Keratinocyte (primary cell): ENCODE measurements at places on chromosomes 2 and 18. TPM values are rescaled to one million over a fixed set of nuclear protein-coding genes. Genes with fewer than 3 reads are reported as not detected.

DNA sequence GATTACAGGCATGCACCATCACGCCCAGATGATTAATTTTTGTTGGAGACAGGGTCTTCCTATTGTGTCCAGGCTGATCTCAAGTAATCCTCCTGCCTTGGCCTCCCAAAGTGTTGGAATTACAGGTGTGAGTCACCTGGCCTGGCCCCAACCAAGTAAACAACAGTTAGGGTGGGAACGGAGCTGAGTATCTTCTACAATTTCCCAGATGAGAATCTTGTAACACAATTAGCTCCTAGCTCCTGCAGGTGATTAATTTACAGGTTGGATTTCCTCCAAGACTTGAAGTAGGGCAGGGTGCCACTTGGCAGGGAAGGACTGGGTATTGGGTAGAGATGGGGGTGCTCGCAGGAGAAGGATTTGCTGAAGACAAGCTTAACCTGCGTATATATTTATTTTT lies 17.8 kb downstream of the NLRC4 start:
- no peaks in the 10 kb centered on the region for H3K4me1 ChIP-seq
- H3K36me3 ChIP-seq: no peaks in the 10 kb centered on the region
- H3K4me3 ChIP-seq: no peak overlapping the region
- no peak overlapping the region for H3K27ac ChIP-seq
- DNase-seq: peak; percentile 9

- H3K4me3 ChIP-seq: peak overlapping the region; percentile 81
- peak overlapping the region; percentile 99 for H3K27ac ChIP-seq
- no peak for DNase-seq
- H3K27me3 ChIP-seq: no peaks in the 10 kb centered on the region
Measured at GRCh38 chr2:84459944-84460429, 907 bp upstream of the SUCLG1 start.

- H3K36me3 ChIP-seq: no peaks in the 10 kb centered on the region
- H3K4me3 ChIP-seq: no peak overlapping the region
- DNase-seq: no peak
- H3K4me1 ChIP-seq: no peaks in the 10 kb centered on the region
Measured at GRCh38 chr2:71608441-71608840, 155.1 kb downstream of the DYSF start.

DNA sequence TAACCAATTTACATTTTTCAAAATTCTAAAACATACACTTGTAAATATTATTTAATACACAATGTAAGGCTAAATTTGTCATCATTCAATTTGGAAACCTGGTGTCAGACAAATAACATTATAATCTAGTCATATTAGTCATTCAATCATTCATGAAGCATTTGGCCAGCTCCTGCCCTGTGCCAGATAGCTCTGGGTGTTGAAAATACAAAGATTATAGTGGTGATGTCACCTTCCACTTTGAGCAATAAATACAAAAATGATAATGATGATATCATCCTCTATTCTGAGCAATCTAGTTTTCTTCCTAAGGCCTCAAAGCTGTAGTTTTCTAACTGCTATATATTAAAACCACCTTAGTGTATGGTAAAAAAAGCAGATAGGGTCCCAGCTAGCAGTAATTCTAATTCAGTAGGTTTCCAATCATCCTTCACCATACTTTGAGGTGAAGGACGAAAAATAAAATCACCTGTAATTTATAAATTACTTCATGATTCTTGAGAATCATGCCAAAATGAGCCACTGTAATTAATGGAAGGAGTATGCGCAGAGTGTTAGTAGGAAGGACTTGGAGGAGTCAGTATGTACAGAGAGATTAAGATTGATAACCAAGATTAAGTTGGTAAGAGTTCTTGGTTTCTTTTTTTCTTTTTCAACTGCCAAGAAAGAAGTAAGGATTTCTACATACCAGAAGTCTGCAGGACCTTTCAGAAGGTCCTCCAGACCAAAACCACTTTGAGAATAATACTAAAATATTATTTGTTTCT lies 23.2 kb downstream of the MEMO1 start:
- H3K36me3 ChIP-seq: no peaks in the 10 kb centered on the region
- peaks cover 12% of the 10 kb centered on the region for H3K4me1 ChIP-seq
- no peak for DNase-seq
- no peak overlapping the region for H3K4me3 ChIP-seq

GRCh38 chr2:61785583-61785982 lies 68.3 kb downstream of the FAM161A start:
- H3K27me3 ChIP-seq: no peaks in the 10 kb centered on the region
- H3K4me1 ChIP-seq: no peaks in the 10 kb centered on the region
- no peaks in the 10 kb centered on the region for H3K36me3 ChIP-seq
- H3K27ac ChIP-seq: no peak overlapping the region

DNA sequence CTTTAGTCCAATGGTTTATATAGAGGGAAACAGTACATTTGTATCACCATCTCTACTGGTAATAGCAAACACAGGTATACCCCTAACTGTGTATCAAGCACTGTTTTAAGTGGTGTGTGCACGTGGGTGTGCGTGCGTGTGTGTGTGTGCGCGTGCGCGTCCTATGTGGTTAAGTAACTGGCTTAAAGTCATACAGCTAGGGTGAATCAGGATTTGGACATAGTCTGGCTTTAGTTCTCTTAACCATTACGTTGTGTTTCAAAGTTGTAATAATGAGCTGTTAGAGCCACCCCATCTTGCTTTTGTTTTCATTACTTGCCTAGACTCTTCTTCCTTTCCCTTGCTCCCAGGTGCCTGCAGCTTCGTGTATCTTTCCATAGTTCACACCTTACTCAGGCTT lies 2.1 kb downstream of the HADHB start:
- peak overlapping the region; percentile 97 for H3K27ac ChIP-seq
- H3K36me3 ChIP-seq: no peaks in the 10 kb centered on the region
- H3K27me3 ChIP-seq: no peaks in the 10 kb centered on the region
- peak overlapping the region; percentile 2 for H3K4me3 ChIP-seq

GRCh38 chr2:241798631-241799521 lies 10.1 kb upstream of the NEU4 start:
- no peak for DNase-seq
- H3K4me1 ChIP-seq: no peaks in the 10 kb centered on the region

- H3K4me3 ChIP-seq: no peak overlapping the region
- H3K4me1 ChIP-seq: no peaks in the 10 kb centered on the region
- peaks cover 3% of the 10 kb centered on the region for H3K27me3 ChIP-seq
- DNase-seq: no peak
- no peaks in the 10 kb centered on the region for H3K36me3 ChIP-seq
Measured at GRCh38 chr18:63095768-63096167, 223.8 kb downstream of the BCL2 start.

DNA sequence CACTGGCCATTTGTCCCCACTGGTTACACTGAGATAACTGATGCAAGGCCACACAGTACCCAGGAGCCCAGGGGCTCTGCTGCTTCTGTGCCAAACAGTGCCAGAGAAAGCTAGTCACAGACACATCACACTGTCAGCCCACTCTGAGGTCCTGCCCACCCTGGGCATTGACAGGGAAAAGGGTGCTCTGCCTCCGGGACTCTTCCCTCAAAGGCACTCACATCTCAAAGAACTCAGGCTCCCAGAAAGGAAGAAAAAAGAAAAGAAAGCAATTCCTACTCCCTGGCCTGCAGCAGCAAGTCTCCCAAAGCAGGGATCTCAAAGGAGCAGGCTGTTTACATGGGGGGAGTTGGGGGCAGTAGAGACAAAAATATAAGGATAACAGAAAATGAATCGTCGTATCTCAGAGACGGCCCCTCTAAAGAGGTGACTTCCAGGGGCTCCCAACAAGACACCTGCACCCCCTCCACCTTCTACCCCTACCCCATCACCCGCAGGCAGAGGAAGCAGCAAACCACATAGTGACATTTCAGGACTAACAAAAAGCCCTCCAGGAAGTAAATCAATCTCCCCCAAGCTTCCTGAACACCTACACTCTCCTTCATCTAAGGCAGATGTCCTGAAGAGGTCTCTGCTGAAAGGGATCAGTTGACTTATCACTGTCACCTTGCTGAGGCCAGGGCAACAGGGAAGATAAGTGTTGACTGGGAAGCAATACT lies 247.6 kb downstream of the TNS1 start:
- H3K4me1 ChIP-seq: no peaks in the 10 kb centered on the region
- H3K27me3 ChIP-seq: peaks cover 18% of the 10 kb centered on the region
- no peaks in the 10 kb centered on the region for H3K36me3 ChIP-seq

- no peak overlapping the region for H3K4me3 ChIP-seq
- no peaks in the 10 kb centered on the region for H3K36me3 ChIP-seq
- peaks cover 38% of the 10 kb centered on the region for H3K4me1 ChIP-seq
Measured at GRCh38 chr2:43542285-43542933, 53.4 kb downstream of the THADA start.

GRCh38 chr18:27964811-27965210 lies 212.1 kb downstream of the CDH2 start:
- DNase-seq: peak; percentile 23
- H3K4me3 ChIP-seq: no peak overlapping the region
- peaks cover 3% of the 10 kb centered on the region for H3K4me1 ChIP-seq
- no peaks in the 10 kb centered on the region for H3K36me3 ChIP-seq

DNA sequence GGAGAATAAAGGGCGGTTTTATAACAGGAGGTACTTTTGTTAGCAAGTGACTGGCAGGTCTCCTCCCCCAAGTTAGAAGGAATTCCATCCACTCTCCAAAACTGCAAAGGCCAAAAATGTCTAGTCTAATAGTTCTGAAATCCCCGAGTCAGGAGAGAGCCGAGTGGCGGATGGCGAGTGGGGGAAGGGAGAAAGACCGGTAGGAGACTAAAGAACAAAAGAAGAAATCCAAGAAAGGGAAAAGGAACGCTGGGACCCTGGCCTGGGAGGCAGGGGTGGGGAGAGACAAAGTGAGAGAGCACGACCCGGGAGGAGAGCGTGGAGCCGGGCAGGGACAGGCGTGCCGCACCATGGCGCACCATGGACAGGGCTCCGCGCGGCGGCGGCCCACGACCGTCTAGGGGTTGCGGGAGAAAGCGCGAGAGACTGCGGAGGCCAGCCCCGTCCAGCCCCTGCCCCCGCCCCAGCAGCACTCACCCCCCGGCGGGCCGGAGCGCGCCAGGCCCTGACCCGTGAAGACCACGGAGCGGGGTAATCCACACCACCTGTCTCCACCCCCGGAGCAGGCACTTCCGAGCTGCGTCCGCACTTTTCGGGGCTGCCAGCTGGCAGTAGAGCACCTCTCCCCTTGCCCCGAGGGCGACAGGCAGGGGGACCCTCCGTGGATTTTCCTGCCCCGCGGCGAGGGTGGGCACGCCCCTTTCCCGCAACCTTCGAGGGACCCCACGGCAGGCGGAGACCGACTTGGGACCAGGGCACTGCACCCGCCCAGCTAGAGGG lies 1.6 kb downstream of the CDH2 start:
- no peak overlapping the region for H3K27ac ChIP-seq
- no peak for DNase-seq
- no peak overlapping the region for H3K4me3 ChIP-seq
- peaks cover 3% of the 10 kb centered on the region for H3K4me1 ChIP-seq
- H3K36me3 ChIP-seq: no peaks in the 10 kb centered on the region

DNA sequence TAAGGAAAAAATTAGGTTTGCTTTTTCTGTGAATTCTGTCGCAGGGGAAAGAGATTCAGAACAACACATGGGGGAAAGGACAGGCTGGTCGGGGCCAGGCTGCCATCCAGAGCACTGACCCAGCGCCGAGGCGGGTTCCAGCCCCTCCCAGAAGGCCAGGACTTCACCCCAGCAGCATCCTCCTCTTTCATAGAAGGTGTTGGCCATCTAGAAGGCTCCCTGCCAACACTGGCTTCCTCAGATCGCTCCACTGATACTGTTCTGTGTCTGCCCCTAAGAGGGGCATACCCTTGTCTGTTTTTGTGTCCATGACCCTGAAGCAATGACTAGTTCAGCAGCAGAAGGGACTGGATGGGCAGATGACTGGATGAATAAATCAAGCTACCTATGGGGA lies 144.5 kb downstream of the HDAC4 start:
- no peaks in the 10 kb centered on the region for H3K36me3 ChIP-seq
- no peak overlapping the region for H3K27ac ChIP-seq
- peaks cover 7% of the 10 kb centered on the region for H3K4me1 ChIP-seq
- H3K4me3 ChIP-seq: no peak overlapping the region
- no peaks in the 10 kb centered on the region for H3K27me3 ChIP-seq
- no peak for DNase-seq

Gene GRP
- not detected in 3 replicates for polyA plus RNA-seq

Gene SERPINB12
- polyA plus RNA-seq: 0.05 to 0.21 TPM (median 0.10 TPM) in 3 replicates

Gene AQP12B
- not detected in 3 replicates for polyA plus RNA-seq

Gene CYRIA
- 0.69 to 1.4 TPM (median 0.79 TPM) in 3 replicates for polyA plus RNA-seq

Gene FAM237A
- polyA plus RNA-seq: not detected in 3 replicates

Gene TMEM17
- 3.3 to 5.1 TPM (median 4.1 TPM) in 3 replicates for polyA plus RNA-seq

Gene NMUR1
- polyA plus RNA-seq: not detected in 3 replicates

Gene RNF144A
- polyA plus RNA-seq: 1.1 to 1.4 TPM (median 1.3 TPM) in 3 replicates

Gene LOXHD1
- polyA plus RNA-seq: not detected in 3 replicates
